Central memory CD4-positive, alpha-beta T cell (primary cell): ENCODE measurements at places on chromosomes 5 and 9.
A peak's percentile ranks its signal among the peaks of the same experiment; 100 is the strongest.

- DNase-seq, result no peak
These were observed 175.8 kb downstream of the CACNA1B start for GRCh38 chr9:138053321-138053868.

GRCh38 chr5:81556809-81557208 lies 162.9 kb upstream of the ACOT12 start:
- DNase-seq, result no peak

GRCh38 chr5:167864801-167865200 lies 426.6 kb upstream of the WWC1 start:
- no peak for DNase-seq

- no peak for DNase-seq
These were observed 10.0 kb downstream of the DNAJB5 start for GRCh38 chr9:34999576-34999975.

DNA sequence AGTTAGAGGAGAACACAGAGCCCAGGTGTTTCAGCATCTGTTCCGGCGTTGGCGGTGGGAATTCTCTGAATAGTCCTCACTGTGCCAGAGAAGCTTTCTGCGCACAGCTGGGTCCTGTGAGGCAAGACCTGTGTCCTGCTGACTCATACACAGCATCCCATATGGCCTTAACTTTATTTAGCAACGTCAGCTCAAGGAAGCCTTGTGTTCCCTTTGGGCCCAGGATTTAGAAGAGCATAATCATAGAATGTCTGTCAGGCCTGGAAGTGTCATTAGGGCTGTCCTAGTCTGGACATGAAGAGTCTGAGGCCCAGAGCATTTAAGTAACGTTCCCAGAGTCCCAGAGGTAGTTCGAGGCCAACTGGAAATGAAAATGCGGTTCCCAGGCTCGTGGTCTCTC lies 188.6 kb upstream of the DMRT1 start:
- no peak for DNase-seq

- DNase-seq, result no peak
These were observed 42.6 kb downstream of the NPR3 start for GRCh38 chr5:32753765-32754164.

GRCh38 chr9:102950346-102950745 lies 44.8 kb upstream of the CYLC2 start:
- no peak for DNase-seq

DNA sequence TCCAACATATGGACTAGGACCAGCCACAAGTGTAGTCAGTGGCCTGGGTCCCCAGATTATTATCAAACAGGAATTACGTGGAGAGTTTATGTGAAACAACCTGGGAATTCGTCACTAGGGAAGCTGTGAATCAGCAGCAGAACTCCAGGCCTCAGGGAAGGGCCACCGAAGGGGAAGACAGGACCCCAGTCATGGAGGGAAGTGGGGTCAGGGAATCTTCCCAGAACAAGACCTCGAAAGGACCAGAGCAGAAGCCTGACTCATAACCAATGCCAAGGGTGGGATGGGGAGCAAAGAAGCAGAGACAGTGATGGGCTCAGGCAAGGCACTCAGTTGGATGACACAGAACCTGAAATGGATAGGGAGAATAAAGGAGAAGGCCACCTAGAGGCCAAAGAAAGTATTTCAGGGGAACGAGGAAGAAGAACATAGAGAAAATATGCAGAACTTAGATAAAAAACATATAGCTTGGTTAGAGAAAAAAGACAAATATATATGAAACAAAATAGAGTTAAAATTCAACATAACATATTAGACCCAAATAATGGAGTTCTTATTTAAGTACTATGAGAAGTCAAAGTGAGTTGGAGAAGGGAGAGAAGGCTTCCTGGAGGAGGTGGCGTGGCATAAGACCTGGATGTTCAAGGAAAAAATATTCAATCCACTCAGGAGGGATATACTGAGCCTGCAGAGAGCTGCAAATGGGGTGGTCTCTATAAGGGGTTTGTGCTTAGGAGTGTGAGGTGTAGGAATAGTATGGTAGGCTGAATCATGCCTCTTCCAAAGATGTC lies 66.7 kb upstream of the CAST start:
- no peak for DNase-seq

DNA sequence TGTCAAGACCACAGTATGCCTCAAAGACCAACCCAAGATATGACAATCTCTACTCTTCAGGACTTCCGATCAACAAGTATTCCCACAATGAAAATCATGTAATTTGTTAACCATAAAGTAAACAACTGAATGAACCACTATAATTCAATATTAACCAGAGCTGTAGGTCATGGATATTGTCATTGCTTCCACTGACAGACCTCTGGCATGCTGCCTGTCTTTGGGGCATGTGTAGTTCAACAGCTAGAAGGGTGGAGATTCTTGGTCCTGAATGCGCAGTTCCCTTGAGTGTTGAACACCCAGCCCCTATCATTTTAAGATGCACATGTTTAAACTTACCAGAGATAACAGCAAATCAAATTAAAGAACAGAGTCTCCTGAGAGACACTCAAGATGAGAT lies 283.0 kb downstream of the CEMIP2 start:
- no peak for DNase-seq

DNA sequence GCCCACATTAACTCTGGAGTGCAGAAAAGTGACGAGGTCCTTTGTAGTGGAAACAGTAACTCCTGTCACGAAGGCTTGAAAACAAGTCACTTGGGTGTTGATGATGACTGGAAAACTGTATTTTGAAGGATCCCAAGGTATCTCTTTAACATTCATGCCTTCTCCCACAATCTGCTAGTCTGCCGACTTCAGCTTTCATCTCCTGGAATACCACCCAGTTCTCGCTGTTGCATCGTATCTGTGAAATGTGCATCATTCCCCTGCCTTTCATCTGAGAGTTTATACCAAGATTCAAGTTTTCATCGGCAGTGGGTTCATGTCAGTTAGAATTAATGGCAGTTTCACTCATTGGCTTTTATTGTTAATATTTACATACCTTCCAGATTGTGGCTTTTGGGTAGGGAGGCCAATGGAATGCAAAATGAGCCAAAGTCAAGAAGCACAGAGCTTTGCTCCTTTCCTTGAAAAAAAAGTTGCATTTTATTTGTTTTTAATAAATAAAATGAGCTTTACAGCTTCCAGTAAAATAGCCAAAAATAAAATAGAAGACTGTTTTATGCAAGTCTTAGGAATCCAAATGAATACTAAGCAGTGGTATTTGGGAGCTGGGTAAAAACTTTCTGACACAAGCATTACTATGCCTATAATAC lies 575.2 kb upstream of the WWC1 start:
- DNase-seq, result no peak

- no peak for DNase-seq
These were observed 706.2 kb downstream of the NR2F1-AS1 start for GRCh38 chr5:92874790-92875189.

GRCh38 chr5:113169720-113170119 lies 193.1 kb downstream of the DCP2 start:
- DNase-seq, result no peak

DNA sequence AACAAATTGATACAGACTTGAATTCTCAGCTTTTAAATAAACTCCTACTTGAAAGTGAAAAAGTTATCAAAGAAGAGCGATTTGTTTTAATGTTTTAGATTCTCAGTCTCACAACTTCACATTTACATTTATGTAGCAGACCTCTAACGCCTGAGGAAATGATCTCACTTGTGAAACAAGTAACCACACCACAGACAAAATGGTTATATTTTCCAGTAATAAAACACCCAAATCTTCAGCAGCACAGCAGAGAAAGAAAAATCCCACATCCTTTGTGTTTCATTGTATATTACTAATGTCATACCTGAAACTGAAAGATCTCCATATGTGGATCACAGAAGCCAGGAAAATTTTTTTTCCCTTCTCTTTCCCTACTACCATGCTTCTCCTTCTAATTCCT lies 29.8 kb upstream of the GZMA start:
- peak; percentile 35 for DNase-seq

- DNase-seq, result no peak
These were observed 26.5 kb upstream of the ADRB2 start for GRCh38 chr5:148799737-148800527.

DNA sequence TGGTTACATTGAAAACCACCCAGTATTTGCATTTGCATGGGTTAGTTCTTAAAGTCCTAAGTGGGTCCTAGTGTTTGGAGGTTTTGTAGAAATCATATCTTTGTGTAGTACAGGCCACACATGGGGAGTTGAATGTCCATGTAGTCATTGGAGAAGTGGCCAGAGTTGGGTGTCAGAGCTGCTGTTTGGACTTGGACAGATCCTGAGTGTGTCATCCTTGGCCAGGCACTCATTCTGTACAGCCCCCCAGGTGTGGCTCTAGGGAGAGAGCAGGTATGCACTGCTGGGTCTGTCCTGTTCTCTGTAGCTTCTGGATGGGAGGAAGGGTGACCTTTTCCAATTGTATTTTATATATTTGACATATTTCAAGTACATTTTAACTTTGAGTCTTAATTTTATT lies 82.4 kb downstream of the IQGAP2 start:
- DNase-seq, result no peak

DNA sequence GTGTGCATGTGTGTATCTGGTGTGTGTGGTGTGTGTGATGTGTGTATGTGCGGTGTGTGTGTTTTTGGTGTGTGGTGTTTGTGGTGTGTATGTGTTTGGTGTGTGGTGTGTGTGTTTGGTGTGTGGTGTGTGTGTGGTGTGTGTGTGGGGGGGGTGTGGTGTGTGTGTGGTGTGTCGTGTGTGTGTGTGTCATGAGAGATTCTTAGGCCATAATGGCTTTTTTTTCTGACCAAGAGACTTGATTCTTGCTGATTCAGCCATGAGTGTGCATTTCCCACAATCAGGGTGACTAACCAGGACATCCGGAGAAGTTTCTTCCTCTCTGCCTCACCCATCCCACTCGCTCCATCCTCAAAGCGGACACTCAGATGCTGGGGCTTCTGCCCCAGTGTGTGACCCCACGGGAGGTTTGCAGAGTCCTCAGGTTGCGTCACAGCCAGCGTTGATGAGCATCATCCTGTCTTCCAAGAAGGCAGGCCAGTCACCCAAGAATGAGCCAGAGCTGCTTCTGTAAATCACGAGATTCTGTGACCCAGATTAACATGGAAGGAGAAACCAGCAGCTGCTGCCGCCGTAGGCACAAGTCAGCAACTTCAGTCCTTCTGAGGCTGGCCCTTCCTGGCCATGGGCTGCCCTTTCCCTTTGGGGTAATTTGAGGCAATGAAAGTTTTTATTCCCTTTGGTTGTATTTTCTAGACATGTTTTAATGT lies 12.5 kb upstream of the CTSL start:
- DNase-seq, result no peak

DNA sequence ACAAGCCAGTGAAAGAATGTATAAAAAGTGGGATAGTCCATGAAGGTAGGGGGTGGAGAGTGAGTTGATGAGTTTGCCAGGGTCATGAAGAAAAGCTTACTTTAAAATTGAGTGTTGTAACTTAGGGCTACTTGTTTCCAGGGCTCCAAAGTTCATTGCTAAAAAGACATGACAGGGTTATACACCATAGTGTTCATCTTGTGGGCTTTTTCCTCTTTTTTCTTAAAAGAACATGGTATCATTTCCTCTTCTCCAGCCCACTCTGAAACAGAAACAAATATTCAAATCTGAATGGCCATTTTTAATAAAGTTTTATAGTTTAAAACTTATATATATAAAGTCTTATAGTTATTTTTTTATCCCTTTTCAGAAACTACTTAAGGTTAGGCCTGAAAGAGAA lies 115.7 kb upstream of the SMC2 start:
- DNase-seq, result no peak

- DNase-seq, result no peak
These were observed 137.7 kb downstream of the SYK start for GRCh38 chr9:90939351-90939750.

GRCh38 chr9:99807276-99807852 lies 14.3 kb upstream of the NR4A3 start:
- peak; percentile 68 for DNase-seq

GRCh38 chr9:98502311-98502975 lies 206.3 kb downstream of the GABBR2 start:
- DNase-seq, result no peak

DNA sequence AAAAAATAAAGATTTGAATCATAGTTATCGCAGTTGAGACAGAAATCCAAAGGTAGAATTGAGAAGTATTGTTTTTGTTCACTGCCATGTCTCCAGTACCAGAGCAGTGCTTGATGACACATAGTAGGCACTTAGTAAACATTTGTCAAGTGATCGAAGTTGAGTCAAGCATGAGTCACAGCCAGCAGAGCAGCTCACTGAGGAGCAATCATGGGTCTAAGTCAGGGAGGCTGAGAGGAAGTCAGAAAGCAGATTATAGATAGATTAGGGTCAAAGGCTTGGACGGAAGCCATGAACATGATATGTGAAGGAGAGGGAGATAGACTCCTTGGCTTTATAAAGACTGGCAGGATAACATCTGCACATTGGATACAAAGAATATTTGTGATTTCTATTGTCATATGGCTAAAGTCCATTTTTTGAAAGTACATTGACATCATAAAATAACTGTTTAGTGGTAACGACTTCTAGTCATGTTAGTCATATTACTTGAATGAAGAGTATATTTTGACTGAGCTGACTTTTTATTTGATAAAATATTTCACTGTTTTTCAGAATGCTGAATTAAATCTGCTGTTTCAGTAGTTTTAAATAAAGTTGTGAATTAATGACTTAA lies 168.5 kb downstream of the RAB3C start:
- no peak for DNase-seq

- no peak for DNase-seq
These were observed 4.4 kb upstream of the RABGAP1 start for GRCh38 chr9:122936464-122936863.

- DNase-seq, result no peak
These were observed 274.6 kb upstream of the IRX2 start for GRCh38 chr5:3026099-3026498.
